Stimulated activated CD4-positive, alpha-beta T cell treated with anti-CD3 and anti-CD28 coated beads, TNF-alpha, amount 100 ng/mL, for 24 hours (primary cell): ENCODE measurements at places on chromosomes 2 and 18.

DNA sequence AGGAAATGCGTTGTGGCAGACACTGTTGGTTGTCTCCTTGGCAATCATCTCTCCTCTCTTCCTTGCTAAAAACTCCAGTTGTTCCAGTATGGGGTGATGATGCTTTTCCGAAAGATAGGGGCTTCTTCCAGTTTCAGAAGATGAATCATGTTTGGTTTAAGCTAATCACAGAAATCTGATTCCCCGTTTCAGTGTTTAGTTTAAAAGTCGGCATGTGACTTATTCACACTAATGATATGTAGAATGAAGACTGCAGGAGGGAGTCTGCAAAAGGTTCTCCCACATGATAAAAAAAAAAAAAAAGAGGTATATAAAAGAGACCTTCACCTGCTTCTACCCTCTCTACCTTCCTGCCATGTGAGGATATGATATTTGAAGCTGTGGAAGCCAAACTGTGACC lies 239.0 kb upstream of the SIX2 start:
- no peak for DNase-seq

DNA sequence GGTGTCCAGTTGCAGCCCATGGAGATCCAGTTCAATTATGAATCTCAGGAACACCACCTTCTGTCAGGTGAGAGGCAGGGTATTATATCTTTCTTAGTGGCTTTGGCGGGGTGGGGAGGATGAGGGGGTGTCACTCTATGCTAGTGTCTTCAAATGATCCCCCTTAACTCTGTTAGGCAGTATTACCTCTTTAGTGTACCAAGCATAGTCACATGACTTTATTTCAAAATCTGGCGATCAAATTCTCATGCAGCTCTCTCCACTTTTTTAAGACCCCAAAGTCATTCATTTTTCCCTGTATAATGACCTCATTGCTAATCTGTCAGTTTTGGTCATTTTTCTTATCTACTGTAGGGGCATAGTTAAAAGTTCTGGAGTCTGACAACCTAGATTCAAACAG lies 1.1 kb upstream of the ZSCAN30 start:
- no peak for DNase-seq

GRCh38 chr18:48017635-48018034 lies 87.2 kb upstream of the SMAD2 start:
- DNase-seq, result no peak

- DNase-seq, result no peak
Measured at GRCh38 chr2:232374356-232374755, 4.2 kb upstream of the ALPP start.

DNA sequence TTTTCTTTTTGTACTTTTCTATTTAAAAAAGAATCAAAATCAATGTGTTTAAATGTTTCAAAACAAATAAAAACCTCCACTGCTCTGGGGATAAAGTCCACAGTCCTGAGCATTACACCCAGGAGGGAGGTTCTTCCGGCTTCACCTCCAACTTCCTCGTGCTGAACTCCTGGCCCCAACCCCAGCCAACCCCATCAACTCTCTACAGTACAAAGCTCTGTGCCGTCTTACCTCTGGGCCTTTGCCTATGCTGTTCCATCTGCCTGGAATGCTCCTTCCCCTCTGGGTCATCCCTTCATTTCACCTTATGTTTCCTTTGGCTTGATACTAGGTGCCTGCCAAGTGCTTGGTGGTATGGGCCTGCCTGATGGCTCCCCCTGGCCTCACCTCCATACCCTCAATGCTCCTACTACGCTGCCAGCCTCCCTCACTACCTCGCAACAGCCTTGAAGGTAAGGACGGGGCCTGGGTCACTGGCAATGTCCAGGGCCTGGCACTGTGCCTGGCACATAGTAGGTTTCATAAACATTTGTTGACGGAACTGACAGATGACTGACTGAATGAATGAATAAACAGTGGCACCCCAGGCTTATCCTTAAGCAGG lies 28.8 kb downstream of the SDC1 start:
- DNase-seq, result no peak

- no peak for DNase-seq
Measured at GRCh38 chr18:51537487-51537886, 340.0 kb upstream of the MEX3C start.

DNA sequence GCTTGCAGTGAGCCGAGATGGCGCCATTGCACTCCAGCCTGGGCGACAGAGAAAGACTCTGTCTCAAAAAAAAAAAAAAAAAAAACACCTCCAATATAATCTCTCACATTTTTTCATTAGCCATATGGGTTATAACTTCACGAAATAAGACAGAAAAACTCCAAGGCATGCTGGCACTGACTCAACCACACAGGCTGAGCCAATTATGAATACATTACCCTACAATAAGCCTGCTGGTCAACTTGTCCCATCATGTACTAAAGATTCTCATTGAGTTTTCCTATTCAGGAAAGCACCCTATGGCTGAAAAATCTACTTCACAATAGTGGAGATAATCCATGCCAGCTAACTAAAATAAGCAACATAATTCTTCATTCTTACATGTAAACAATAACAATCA lies 12.8 kb upstream of the MAP3K20 start:
- no peak for DNase-seq

DNA sequence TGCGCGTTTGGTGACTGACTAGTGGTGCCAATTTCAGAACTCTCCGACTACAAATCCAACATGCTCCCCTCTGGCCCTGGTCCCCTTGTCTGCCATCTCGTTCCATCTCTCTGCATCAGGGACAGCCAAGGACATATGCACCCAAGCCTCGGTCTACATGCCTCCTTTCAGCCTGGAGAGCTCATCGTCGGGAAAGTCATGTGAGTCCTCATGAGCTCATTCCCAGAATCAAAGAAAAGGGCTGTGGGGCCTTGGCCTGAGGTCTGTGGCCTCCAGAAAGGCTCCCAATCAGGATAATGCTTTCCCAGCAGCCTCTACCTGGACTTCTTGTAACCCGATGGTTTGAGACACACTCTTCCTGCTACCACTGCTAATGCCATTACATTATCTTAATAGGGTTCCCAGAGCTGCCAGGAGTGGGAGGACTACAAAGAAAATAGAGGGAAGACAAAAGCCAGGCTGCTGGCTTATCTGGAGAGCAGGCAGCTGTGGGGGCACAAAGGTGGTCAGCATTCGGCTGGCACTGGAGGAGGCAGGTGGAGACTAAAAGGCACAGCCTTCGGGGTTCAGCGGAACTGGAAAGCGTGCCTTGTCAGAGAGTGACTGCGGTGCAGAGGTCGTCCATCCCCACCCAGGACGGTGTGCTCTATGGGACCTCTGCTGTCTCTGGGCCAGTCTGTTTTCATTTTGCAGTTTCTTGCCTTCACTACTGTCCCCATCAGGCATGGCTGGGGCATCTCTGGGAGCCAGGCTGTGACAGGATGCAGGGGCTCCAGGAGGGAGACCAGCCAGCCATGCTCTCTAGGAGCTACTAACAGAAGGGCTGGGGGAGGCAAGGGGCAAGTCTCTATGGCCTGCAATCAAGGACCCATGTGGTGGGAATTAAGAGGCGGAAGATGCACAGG lies 104.4 kb upstream of the SMAD2 start:
- no peak for DNase-seq

- DNase-seq, result no peak
Measured at GRCh38 chr2:240302041-240302440, 133.4 kb upstream of the GPC1 start.

DNA sequence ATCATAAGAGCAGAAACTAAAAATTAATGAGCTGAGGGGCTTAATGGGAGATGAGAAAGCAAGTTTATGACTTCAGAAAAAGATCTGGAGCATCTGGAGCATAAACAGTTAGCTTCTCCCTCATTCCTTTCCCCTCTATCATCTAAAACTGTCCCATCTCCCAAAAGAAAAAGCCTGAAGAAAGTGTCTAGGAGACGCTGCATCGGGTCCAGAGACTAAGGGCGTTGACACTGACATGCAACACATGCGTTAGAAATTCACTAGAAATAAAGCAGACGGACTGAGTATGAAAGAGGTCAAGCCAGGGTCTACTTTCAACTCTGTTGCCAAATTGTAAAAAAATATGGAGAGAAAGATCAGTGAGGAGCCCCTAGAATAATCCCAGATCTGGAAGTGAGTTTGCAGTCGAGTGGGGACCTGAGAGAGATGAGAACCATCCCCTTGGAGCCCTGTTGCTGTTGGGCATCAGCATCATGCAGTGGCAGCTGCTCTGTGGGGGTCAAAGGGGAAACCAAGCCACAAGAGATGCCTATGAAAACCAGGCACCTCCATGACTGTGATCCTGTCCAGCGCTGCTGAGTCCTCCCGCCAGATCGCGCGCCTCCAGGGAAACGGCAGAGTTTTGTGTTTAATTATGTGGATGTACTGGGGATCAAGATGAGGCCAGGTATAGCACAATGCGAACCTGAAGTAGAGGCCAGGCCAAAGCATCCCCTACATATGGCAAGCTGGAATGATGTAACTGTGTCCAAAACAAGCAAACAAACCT lies 13.9 kb downstream of the ANTXR1 start:
- no peak for DNase-seq

- no peak for DNase-seq
Measured at GRCh38 chr2:211534632-211535031, 978.2 kb downstream of the CPS1 start.

- no peak for DNase-seq
Measured at GRCh38 chr2:232211743-232212686, 166.5 kb upstream of the ALPP start.

DNA sequence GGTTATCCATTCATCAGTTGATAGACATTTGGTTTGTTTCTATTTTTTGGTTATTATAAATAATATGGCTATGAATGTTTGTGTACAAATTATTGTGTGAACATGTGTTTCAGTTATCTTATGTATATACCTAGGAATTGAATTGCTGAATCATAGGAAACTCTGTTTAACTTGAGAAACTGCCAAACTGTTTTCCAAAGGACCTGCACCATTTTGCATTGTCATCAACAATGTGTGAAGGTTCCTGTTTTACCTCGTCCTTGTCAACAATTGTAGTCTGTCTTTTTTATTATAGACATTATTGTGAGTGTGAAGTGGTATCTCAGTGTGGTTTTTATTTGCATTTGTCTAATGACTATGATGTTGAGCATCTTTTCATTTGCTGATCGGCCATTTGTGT lies 17.1 kb downstream of the PDK1 start:
- DNase-seq, result no peak

GRCh38 chr18:59719544-59720181 lies 22.4 kb upstream of the CCBE1 start:
- DNase-seq, result no peak

GRCh38 chr2:24676493-24676892 lies 116.7 kb downstream of the PTRHD1 start:
- DNase-seq, result no peak

- no peak for DNase-seq
Measured at GRCh38 chr18:13809531-13810255, 14.3 kb upstream of the MC5R start.
